ENCODE measurements at places on chromosomes 6 and 20. TPM values are rescaled to one million over a fixed set of nuclear protein-coding genes. Genes with fewer than 3 reads are reported as not detected.

The THBD gene
- 2.0 TPM for total RNA-seq

The SCRT2 gene
- not detected for total RNA-seq

DNA sequence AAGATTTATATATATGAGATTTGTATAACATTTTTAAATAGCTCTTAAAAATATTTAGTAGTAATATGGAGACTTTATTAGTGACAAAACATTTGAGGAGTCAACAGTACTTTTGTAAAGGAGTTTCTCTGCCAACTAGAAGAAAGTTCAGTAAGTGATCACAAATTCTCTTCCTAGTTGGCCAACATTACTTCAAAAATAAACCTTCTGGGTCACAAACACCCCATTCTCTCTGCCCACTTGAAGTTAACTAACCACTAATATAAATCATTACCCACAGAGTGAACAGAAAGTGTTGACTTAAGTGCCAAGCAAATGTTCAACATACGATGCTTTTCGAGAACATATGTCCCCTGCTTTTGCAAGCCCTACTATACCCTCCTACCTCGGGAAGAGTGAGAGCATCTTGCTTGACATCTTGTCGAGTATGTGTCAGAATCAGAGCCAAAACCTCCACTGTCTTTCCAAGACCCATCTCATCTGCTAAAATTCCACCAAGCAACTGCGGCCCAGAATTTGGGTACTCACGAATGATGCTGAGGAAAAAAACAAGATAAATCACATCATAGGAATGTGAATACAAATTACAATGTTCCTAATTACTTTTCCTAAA lies 16.9 kb downstream of the SHPRH start:
- DNase-seq = no peak

The CD109 gene
- total RNA-seq = 42.4 TPM

DNA sequence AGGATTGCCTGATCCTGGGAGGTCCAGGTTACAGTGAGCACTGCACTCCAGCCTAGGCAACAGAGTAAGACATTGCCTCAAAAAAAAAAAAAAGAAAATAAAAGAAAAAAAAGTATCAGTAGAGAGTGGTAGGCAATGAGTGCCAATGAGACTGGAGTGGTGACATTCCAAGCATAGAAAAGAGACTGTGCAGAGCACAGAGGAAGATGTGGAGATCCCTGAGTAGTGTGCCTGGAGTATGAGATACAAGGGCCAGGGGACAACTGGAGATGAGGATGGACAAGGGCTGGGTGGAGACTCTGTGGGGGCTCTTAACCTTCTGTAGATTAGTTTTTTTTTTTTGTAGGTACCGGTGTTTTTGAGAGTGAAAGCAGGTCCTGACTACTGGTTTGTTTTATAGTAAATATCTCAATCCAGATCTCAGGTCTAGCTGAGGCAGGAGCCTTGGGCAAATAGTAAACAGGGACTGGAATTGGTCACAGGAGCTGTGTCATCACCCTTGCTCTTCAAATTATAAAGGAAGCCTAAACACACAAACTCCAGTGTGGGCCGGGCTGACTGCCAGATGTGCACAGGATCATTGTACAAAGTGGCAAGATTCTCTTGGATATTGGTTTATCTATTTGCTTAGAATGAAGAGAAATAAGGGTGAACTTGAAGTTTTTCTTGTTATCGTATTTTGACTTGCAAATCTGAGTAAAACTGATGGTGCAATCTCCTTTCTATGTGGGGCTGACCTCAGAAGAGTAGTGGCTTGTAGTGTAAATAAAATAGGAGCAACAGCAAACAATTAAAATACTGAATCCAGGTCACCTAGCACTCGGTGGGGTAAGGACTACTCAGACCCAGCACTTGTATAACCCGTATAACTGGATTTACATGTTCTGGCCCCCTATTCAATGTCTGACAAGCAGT lies 144.9 kb downstream of the SOX4 start:
- DNase-seq = no peak

DNA sequence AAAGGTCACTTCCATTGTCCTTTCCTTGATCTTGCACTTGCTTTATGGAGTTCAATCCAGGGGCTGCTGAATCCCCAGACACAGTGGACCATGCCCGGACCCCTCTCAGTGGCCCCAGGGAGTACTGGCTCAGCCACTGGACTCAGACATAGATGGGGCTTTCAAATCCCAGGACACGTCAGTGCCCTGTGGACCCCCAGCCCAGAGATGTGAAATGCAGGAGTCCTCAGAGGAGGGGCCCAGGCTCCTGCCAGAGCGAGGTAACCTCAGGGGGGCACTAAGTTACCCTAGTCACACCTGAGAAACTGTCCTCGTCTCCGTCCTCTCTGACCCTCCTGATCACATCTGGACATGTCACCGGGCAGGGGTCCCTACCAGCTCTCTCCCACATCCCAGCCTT lies 18.7 kb upstream of the APMAP start:
- no peak for DNase-seq

GRCh38 chr6:114007516-114007915 lies 36.6 kb upstream of the HDAC2 start:
- DNase-seq = no peak

DNA sequence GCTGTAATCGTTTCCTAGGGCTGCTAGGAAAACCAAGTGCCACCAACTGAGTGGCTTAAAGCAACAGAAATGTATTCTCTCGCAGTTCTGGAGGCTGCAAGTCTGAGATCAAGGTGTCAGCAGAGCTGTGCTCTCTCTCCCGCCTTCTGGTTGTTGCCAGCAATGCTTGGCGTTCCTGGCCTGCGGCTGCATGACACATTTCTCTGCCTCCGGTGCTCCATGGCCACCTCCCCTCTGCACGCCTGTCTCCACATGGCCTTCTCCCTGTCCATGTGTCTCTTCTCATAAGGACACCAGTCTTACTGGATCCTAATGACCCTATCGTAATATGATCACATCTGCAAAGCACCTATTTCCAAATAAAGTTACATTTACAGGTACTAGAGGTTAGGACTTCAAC lies 91.7 kb upstream of the AKAP12 start:
- peak; percentile 34 for DNase-seq

DNA sequence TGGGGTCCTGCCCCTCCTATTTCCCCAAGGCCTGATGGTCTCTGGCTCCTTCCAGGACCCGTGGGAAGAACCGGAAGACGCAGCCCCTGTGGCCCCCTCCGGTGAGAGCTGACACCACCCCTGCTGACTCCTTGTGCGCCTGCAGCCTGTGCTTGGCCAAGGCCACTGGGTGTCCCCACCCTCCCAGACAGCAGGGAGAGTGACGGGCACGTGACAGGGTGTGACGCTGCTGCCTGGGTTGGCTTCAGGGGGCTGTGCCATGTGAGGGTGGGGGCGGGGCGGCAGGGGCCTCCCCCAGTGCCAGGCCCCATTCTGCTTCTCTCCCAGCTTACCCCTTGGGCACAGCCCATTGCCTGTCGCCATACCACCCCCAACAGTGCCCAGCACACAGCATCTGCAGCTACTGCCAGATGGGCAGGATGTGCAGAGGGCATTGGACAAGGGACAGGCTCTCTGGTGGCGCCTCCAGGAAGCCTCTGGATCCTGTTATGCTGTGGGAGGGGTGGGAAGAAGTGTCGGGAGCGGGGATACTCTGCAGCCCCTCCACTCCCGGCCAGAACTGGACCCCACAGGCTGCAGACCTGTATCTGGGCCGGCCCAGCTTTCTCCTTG lies 2.9 kb downstream of the BIRC7 start:
- DNase-seq = no peak

The FHL5 gene
- not detected for total RNA-seq

DNA sequence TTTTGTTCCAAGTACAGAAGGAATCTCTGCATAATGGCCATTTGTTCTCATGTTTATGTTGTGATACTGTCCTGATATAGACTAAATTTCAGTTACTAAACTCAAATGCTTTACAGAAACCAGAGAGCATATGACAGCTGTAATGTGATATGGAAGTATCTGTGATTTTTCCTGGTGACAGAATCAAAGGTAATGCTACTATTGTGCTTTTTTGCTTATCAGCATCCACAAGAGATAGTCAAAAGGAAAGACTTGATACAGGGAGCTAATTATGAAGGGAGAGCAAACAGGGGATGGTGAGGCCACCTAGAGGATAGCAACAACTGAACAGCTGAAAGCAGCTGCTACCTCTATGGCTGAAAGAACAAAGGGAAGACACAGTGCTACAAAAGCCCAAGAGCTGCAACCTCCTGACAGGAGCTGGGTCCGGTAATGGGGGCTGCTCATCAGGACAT lies 181.4 kb downstream of the PHF3 start:
- no peak for DNase-seq

GRCh38 chr20:21151791-21152190 lies 25.9 kb downstream of the KIZ start:
- DNase-seq = no peak

The SLC4A11 gene
- total RNA-seq = 11.3 TPM

DNA sequence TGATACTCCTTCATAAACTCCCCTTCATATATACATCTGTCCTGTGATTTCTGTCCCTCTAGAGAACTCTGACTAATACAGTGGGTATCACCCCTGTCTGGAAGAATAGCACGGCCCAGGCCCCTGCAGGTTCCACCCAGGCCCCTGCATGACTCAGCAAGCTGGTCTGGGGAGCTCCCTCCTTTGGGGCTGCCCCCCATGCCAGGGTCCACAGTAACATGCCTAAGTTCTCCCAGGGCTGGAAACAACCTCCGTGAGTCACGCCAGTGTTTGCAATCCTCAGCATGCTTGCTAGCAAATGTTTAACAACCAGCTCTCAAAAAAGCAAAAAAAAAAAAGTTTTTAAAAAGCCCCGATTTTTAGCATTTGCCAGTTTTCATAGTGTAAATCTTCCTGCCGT lies 134.3 kb upstream of the CDH4 start:
- DNase-seq = no peak

- no peak for DNase-seq
Observed at GRCh38 chr20:25398376-25399036, 7.9 kb upstream of the ABHD12 start.

DNA sequence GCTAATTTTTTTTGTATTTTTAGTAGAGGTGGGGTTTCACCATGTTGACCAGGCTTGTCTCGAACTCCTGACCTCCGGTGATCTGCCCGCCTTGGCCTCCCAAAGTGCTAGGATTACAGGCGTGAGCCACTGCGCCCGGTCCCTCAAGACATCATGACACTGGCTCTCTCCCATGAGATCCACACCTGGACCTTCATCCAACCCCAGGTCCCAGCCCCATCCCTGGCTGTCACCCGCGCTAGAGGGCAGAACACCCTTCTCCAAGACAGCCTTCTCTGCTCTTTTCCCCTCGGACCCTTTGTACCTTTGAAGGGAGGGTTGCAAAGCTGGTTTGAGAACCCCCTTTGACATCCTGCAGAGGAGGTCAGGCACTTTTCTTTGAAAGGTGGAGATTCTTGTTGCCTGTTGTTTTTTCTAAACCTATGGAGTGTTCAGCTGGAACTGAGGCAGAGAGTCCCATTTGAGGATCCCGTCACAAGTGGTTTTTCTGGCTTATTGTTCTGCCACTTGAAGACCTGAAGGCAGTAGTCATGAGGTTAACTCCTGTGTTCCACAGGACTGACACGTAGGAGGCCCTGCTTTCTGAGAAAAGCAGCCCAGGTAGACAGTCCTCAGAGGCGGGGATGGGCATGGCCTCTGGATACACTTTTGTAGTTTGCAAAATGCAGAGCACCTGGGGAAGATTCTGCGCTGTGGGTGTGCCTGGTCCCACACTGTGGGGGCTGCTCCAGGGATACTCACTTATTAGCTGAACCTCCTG lies 171.1 kb upstream of the SNX9 start:
- DNase-seq = no peak

Measured in foreskin keratinocyte (primary cell).